ENCODE measurements at places on chromosomes 3 and 15.

DNA sequence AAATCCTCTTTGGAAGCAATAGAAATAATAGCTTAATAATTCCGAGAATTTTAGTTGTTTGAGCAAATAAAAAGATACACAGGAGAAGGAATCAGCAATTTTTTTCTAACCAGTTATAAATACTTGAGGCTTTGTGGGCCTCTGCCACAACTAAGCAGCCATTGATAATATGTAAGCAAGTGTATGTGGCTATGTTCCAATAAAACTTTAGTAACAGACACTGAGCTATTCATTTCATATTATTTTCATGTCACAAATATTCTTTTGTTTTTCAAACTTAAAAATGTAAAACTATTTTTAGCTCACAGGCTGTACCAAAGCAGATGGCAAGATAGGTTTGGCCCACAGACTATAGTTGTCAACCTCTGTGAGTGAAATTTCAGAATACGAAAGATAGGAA is 85.7 kb downstream of the MSL2 start:
- DNase-seq = no peak

DNA sequence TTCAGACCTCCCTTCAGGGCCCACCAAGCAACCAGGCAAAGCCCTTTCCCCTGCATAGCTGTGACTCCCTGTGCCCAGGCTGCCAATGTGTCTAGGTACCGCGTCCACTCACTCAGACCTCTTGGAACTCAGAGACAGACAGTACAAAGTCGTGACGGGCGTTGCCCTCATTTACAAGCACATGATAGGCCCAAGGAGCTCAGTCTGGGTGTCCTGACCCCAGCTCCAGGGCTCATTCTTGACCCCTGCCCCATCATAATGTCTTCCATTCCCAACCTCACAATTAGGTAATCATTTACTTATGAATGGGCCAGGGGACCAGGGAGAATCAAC is 56.0 kb downstream of the KLF13 start:
- DNase-seq = no peak

DNA sequence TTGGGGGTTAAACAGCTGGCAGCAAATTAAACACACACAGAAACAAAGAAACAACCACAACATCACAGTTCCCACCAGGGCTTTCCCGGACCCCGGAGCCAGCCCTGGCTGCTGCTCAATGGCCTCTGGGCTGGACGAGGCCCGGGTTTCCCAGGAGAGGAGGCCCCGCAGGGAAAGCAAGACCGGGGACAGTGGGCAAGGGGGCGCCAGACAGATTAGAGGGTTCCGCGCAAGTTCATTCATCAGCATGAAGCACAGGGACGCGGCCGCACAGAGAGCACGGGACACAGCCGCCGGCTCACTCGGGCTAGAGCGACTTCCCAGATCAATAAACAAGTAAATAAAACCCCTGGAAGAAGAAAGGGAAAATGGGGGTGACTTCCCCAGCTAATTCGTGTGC is 66.4 kb upstream of the RPL32 start:
- DNase-seq = no peak

DNA sequence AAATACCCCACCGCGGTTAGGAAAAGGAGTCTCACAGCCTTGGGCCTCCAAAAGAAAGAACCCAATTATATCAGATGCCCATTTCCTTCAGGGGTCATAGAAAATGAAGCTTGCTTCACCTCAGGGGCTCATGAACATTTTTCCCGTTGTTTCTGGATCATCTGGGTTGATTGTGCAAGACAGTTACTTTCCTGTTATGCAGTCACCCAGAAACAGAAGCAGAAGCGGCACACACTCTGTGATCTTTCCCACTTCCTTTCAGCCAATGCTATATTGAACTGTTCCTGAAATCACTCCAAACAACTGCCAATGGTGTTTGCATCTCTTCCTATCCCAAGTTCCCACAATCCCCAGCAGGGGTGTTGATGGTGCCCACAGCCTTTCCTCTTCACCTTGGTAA is 295.6 kb upstream of the RASGRP1 start:
- peak; percentile 57 for DNase-seq

- no peak for DNase-seq
Measured at GRCh38 chr3:37736624-37737023, 125.1 kb upstream of the CTDSPL start.

- peak; percentile 56 for DNase-seq
Measured at GRCh38 chr3:171561596-171562323, 101.6 kb upstream of the TNIK start.

DNA sequence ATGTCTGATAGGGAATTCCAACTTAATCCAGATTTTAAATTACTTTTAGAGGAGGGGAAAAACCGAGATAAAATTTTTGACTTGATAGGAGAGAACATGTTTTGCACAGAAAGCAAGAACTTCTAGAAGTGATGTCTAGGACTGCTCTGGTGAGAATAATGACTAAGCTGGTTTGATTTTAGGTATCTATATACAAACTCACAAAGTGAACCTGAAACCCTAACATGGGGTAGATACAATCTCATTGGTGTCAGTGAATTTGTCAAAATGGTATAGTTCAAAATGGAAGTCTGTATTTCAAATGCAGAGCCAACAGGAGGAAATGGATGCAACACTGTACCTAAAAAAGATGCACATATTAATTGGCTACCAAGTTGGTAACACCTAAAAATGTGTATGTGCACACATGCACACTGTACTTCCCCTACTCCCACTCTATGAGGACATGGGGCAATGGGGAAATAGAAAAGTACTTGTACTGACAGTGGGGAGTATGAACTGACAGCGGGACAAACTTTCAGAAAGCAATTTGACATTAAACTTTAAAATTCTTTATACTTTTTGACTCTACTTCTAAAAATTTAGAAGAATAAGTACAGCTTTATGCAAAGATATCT is 53.0 kb downstream of the NR1I2 start:
- DNase-seq = peak; percentile 73

GRCh38 chr3:44455318-44455717 is 22.2 kb downstream of the ZNF445 start:
- no peak for DNase-seq

- no peak for DNase-seq
Measured at GRCh38 chr15:47620960-47621681, 96.2 kb upstream of the SEMA6D start.

GRCh38 chr3:121231872-121232271 is 313.9 kb downstream of the POLQ start:
- no peak for DNase-seq

- DNase-seq = no peak
Measured at GRCh38 chr3:51734572-51734907, 27.7 kb downstream of the GRM2 start.

- DNase-seq = peak; percentile 23
Measured at GRCh38 chr3:159775372-159775961, 213.2 kb upstream of the IL12A start.

- DNase-seq = no peak
Measured at GRCh38 chr3:97161169-97161568, 346.8 kb downstream of the EPHA6 start.
